ENCODE measurements at places on chromosomes 13 and 19.

DNA sequence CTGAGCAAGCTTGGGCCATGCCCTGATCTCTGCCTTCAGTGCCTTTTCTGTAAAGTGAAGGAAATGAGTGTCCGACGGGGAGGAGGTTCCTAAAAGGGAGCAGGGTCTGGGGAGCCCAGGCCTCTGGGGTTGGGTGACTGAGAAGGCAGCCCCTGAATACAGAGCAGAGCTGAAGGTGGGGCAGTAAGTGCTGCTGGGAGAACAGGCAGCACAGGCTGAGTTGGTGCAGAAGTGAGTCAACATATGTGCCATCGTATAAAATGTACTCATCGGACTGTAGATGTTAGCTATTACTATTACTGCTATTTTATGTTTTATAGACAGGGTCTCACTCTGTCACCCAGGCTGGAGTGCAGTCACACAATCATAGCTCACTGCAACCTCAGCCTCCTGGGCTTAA, 1.0 kb upstream of the HAMP start:
- peaks cover 7% of the 10 kb centered on the region for H3K36me3 ChIP-seq
- no peaks in the 10 kb centered on the region for H3K27me3 ChIP-seq
- H3K4me1 ChIP-seq: peaks cover 11% of the 10 kb centered on the region

DNA sequence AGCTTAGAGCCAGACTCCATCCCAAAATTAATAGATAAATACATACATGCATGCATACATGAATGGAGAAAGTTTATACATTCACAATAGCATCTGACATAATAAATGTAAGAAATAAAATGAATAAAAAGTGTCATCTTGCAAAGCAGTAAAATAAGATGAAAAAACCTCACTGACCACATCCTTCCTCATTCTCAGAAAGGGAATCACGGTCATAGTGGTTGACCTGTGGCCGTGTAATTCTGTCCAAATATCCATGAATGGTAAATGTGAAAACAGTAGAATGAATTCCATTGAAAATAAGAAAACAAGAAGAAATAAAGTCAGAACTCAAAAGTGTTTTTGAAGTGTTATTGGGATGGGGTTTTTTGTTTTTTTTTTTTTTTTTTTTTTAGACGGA, 9.8 kb upstream of the CDC42EP5 start:
- DNase-seq: no peak
- peaks cover 27% of the 10 kb centered on the region for H3K27me3 ChIP-seq

- H3K36me3 ChIP-seq: 0 out of 2 replicates have a peak, but pooled peaks cover 3% of the 10 kb centered on the region
- H3K27me3 ChIP-seq: no peaks in the 10 kb centered on the region
- no peak overlapping the region for H3K27ac ChIP-seq
- no peak overlapping the region for H3K4me3 ChIP-seq
- DNase-seq: no peak
Measured at GRCh38 chr13:49488563-49488962, 7.2 kb upstream of the PHF11 start.

DNA sequence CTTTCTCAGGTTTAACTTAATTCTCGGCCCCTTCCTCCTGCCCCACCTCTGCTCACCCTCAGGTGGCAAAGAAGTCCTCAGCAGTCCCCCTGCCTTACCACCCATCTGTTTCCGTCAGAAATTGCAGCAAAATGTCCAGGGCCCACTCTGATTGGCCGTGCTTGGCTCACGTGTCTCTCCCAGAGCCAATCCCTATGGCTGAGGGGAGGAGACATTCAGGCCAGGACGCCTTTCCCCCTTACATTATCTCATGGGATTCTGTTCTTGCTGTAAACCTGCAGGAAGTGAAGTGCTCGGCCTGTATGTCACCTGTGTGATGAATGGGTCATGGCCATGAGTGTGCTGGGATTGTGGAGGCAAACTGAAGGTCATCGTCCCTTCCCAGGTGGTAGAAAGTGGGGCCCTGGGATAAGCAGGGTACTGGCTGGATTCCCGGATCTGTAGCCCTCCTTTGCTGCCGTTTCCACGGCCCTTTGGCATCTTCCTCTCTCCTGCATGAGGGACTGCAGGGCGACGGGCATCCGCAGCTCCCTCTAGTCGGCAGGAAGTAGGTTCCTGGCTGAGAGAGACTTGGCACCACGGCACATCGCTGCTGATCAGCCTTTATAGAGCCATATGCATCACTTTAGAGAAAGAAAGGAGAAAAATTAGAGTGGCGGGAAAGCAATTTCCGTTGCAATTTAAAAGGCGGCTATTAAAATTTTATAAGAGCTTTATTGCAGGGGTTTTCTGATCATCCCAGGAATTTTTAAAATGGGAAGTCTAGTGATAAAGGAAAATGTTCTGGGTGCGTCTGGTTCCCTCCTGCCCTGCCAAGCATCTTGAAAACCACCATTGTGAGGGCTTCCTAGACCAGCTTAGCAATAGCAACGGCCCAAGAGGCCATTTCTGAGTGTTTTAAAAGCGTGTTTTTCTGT, 118.2 kb downstream of the SIPA1L3 start:
- H3K4me3 ChIP-seq: no peak overlapping the region
- DNase-seq: peak; percentile 53
- no peaks in the 10 kb centered on the region for H3K27me3 ChIP-seq
- H3K4me1 ChIP-seq: peaks cover 22% of the 10 kb centered on the region
- peak overlapping the region; percentile 78 for H3K27ac ChIP-seq

- no peaks in the 10 kb centered on the region for H3K27me3 ChIP-seq
- H3K36me3 ChIP-seq: no peaks in the 10 kb centered on the region
- no peak overlapping the region for H3K4me3 ChIP-seq
Measured at GRCh38 chr13:44191504-44192171, 182.0 kb upstream of the SERP2 start.

DNA sequence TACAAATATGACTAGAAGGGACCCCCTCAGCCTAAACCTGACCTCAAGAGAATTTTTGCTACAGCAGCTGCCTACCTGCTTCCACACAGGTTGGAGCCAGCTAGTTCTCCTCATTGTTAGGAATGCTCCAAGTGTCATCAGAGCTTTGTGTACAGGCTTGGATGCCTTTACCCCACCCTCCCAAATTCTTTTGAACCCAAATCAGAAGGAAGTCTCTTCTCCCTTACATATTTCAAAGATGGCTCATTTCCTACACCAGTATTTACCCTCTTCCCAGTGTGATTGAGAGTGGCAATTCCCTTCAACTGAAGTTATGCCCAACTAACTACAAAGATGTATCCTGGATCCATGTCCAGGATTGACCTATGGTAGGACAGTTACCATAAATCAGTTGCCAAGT, 323.2 kb downstream of the OXGR1 start:
- H3K27ac ChIP-seq: no peak overlapping the region
- no peaks in the 10 kb centered on the region for H3K36me3 ChIP-seq
- DNase-seq: no peak
- H3K4me3 ChIP-seq: no peak overlapping the region
- no peaks in the 10 kb centered on the region for H3K4me1 ChIP-seq

DNA sequence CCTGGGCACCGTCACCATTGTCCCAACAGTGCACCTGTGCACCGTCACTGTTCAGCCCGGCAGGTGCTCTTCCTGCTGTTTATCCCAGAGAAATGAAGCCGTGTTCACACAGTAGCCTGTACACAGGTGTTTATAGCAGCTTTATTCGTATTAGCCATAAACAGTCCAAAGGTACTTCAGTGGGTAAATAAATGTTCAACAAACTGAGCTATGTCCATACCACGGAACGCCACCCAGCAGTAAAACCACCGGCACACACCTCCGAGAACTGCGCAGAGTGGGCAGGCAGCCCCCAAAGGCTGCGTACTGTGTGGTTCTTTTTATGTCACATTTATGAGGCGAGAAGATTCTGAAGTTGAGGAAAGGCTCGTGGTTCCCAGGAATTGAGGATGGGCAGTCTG, 44.9 kb upstream of the DCUN1D2 start:
- no peak overlapping the region for H3K4me3 ChIP-seq
- no peak for DNase-seq
- H3K27me3 ChIP-seq: no peaks in the 10 kb centered on the region

- H3K27ac ChIP-seq: no peak overlapping the region
- peaks cover 30% of the 10 kb centered on the region for H3K36me3 ChIP-seq
- H3K4me1 ChIP-seq: peaks cover 8% of the 10 kb centered on the region
- H3K27me3 ChIP-seq: no peaks in the 10 kb centered on the region
Measured at GRCh38 chr19:35261356-35262100, 7.2 kb upstream of the USF2 start.

DNA sequence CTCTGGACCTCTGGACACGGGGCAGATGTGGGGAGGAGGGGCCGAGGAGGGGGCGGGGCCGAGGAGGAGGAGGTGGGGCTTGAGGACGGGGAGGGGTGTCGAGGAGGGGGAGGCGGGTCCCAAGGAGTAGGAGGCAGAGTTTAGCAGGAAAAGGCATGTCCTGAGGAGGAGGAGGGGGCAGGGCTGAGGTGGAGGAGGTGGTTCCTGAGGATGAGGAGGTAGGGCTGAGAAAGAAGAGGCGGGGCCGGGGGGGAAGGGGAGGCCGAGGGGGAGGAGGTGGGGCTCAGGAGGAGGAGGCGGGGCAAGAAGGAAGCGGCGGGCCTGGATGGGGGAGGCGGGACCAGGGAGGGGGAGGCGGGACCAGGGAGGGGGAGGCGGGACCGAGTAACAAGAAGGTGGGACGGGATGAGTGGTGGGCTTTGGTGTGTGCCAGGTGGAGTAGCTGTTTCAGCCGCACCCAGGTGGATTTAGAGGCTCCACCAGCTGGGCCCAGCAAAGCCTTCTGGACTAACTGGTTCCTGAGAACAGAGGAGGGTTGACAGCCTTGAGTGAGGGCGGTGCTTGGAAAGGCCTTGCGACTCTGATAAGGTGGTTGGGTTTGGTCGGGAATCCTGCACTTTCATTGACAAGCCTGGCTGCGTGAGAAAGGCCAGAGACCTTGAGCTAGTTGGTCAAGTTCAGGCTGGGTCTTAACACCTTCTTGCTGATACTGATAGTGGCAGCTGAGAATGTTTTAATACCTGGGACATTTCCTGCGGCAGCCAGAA, 7.7 kb downstream of the TECR start:
- peak; percentile 96 for DNase-seq
- H3K4me1 ChIP-seq: peaks cover 7% of the 10 kb centered on the region
- H3K27me3 ChIP-seq: no peaks in the 10 kb centered on the region

DNA sequence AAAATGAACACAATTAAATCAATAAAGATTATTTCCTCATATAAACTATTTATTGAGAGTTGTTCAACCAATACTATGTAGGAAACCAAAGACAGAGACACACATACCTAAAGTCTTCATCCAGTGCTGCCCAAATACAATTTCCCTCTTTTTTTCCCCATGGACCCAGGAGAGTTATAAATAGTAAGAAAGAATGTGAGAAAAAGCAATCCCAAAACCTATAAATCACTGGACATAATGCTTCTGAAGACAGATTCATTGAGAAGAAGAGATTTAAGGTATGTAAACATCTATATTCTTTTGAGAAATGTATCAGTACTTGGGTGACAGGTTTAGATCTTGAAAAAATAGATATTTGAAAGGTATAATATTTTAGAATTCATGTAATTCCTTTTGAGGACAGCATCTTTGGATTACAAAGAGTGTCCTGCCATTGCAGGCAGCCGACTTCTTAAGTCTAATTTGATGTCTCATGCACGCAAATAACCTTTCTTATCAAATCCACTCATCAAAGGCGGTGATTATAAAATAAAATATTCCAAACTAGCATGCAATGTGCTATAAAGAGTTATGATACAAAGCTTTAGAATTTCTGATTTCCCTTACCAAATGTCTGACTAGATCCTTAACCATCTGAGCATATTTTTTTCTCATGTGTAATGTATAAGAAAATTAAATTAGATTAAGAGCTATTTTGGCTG, 739.4 kb downstream of the LIG4 start:
- no peaks in the 10 kb centered on the region for H3K36me3 ChIP-seq
- H3K27me3 ChIP-seq: no peaks in the 10 kb centered on the region
- 0 out of 2 replicates have a peak, but pooled peaks cover 3% of the 10 kb centered on the region for H3K4me1 ChIP-seq
- DNase-seq: no peak
- no peak overlapping the region for H3K4me3 ChIP-seq

GRCh38 chr19:2586196-2586595, 110.3 kb downstream of the GADD45B start:
- no peak overlapping the region for H3K27ac ChIP-seq
- peaks cover 11% of the 10 kb centered on the region for H3K36me3 ChIP-seq
- H3K4me3 ChIP-seq: no peak overlapping the region
- H3K27me3 ChIP-seq: peaks cover 4% of the 10 kb centered on the region
- no peak for DNase-seq
- peaks cover 34% of the 10 kb centered on the region for H3K4me1 ChIP-seq

DNA sequence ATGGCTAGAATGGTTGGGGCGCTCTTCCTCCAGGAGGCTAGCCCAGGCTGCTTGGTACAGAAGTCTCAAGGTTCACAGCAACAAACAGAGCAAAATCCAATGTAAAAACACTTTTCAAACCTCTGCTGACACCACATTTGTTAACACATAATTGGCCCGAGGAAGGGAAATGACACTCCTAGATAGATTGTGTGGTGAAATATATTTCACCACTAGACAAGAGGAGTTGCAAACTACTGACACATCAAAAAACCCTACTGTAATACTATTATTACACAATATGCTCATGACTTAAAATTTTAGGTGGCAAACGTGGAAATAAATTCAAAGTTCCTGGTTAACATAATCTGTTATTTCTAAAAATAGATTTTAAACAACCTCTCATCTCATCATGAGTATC, 643.6 kb downstream of the PCDH9 start:
- peaks cover 10% of the 10 kb centered on the region for H3K4me1 ChIP-seq
- no peaks in the 10 kb centered on the region for H3K27me3 ChIP-seq
- H3K4me3 ChIP-seq: no peak overlapping the region
- no peaks in the 10 kb centered on the region for H3K36me3 ChIP-seq

GRCh38 chr13:86731987-86732386, 932.8 kb upstream of the SLITRK6 start:
- H3K4me3 ChIP-seq: no peak overlapping the region
- H3K4me1 ChIP-seq: no peaks in the 10 kb centered on the region
- no peak overlapping the region for H3K27ac ChIP-seq
- no peaks in the 10 kb centered on the region for H3K27me3 ChIP-seq

GRCh38 chr13:29587645-29588044, 7.8 kb downstream of the SLC7A1 start:
- DNase-seq: no peak
- H3K36me3 ChIP-seq: peaks cover 4% of the 10 kb centered on the region
- no peaks in the 10 kb centered on the region for H3K27me3 ChIP-seq
- H3K27ac ChIP-seq: peak overlapping the region; percentile 15
- no peak overlapping the region for H3K4me3 ChIP-seq

DNA sequence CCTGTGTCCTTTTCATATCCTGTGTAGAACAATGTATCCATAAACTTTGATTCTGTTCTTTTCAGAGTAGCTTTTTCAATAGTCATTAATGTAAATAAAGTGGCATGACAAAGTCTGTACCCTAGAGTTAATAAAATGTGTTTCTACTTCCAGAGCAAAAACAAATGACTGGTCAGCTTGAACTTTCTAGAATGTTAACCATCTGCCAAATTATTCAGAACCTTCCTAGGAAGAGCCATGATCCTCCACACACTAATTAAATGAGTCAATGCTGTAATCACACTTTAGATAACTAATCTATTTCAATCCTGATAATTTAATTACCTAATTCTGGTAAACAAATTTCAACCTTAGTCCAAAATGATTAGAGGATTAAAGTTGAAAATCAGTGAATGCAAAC, 73.2 kb downstream of the DIAPH3 start:
- peak overlapping the region; percentile 53 for H3K27ac ChIP-seq
- DNase-seq: no peak
- peaks cover 12% of the 10 kb centered on the region for H3K36me3 ChIP-seq

- no peak for DNase-seq
- no peak overlapping the region for H3K4me3 ChIP-seq
- H3K27me3 ChIP-seq: no peaks in the 10 kb centered on the region
- no peaks in the 10 kb centered on the region for H3K4me1 ChIP-seq
- peaks cover 2% of the 10 kb centered on the region for H3K36me3 ChIP-seq
Measured at GRCh38 chr13:103487841-103488240, 421.6 kb upstream of the SLC10A2 start.

GRCh38 chr19:50460161-50460765, 16.0 kb upstream of the EMC10 start:
- H3K27ac ChIP-seq: no peak overlapping the region
- no peak for DNase-seq
- H3K4me1 ChIP-seq: no peaks in the 10 kb centered on the region
- H3K4me3 ChIP-seq: no peak overlapping the region
- H3K27me3 ChIP-seq: no peaks in the 10 kb centered on the region
